ENCODE measurements at places on chromosomes 7 and 10.

DNA sequence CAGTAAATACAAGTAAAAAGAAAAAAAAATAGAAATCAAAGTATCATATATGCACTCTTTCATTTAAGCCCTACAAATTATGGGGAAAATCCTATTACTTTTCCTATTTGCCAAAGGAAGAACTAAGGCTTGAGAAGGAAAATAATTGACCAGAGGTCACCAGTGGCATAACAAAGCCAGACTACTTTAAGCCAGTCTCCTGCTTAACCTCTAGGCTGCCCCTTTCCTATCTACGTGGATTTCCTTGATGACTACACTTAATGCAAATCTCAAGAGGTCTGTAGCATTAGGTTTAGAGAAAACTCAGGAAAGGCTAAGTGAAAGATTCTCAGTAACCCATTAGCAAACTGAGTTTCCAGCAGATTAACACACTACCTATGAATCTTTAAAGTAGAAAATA is 49.8 kb downstream of the TPK1 start:
- no peak for DNase-seq

GRCh38 chr10:26787362-26787761 is 73.4 kb downstream of the ABI1 start:
- no peak for DNase-seq

DNA sequence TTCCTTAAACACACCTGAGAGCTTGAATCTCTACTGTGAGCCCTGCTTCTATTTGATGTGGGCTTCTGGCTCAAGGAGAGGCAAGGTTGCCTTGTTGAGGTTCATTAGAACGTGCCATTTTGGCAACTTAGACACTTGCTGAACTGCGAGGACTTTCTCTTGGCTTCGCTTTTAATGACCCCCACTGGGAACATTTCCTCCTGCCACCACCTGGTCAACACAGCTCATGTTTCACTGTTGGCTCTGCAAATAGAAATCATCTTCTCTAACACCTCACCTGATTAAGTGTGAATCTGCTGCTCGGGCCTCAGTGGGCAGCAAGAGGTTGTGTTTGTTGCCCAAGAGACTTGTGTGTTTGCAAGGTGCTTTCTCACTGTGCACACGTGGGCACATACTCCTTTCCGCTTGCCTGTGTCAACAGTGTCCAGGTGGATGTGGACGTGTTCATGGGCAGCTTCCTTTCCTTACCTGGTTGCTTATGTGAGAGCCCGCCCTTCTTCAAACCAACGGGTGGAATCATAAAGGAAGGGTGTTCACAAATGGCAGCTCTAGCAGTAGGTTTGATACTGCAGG is 147.0 kb downstream of the NRP1 start:
- DNase-seq = no peak

- no peak for DNase-seq
Measured at GRCh38 chr10:110513949-110514348, 16.2 kb downstream of the DUSP5 start.

GRCh38 chr10:14587540-14588083 is 187.1 kb downstream of the FAM107B start:
- no peak for DNase-seq

- no peak for DNase-seq
Measured at GRCh38 chr7:106019470-106019820, 56.4 kb downstream of the CDHR3 start.

- DNase-seq = no peak
Measured at GRCh38 chr7:962401-963081, 8.1 kb upstream of the ADAP1 start.

DNA sequence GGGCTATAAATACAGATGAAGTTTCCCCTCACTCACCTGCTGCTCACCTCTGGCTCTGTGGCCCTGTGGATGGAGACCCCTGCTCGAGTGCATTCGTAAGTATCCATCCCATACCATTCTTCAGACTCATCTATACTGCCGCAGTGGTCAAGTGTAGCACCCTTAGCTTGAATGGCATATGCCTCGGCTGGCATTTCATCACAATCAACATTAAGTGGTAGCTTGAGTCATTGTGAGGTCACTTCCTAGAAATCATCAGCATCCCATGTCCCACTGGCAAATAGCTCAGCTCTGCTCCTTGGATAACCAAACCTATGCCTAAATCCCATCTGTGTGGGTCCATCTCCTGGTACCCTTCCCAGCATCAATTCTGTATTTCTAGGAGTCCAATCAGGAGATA is 38.2 kb downstream of the MDH2 start:
- DNase-seq = no peak

DNA sequence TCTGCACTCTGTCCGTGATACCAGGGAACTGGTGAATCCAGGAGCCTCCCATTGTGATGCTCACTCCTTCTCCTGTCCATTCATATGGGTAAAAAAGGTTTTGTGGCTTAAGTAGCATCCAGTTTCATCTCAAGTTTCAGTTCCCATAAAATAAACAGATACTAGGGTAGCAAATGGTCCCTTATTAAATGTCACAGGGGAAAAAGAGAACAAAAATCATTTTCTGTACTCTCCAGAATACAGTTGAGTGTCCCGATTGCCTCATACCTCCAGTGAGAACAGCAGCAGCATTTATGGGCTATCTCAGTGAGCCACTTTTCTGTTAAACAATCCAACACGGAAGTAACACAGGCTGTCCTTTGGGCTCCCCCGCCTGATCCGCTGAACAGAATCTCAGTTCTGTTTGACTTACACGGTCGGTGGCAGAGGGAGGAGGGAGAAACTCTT is 179.6 kb downstream of the CELF2 start:
- no peak for DNase-seq

- DNase-seq = no peak
Measured at GRCh38 chr10:69863580-69863979, 61.9 kb downstream of the COL13A1 start.

- no peak for DNase-seq
Measured at GRCh38 chr10:92382631-92383030, 91.7 kb downstream of the MARCHF5 start.

DNA sequence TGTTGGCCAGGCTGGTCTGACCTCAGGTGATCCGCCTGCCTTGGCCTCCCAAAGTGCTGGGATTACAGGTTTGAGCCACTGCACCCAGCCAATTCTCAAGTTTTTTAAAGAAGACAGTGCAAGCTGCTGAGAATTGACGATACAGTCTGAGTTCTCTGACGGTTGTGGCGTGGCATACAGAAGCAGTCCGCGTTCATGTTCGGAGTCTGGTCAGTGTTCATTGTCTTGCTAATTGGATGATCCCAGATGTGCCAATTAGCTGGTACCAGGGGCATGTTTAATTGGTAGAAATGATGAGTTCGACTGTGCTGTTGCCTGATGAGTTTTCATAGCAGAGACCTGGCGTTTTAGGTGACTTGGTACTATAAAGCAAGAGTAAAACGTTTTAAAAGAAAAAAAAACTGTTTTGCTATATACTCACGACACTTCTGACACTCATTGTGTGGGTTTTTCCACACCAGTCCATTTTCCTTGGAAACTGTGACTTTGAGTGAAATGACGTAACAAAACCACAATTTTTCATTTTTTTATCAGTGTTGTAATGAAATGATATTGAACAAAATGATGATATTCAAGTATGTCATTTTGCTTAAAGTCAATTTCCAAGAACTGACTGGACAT is 32.3 kb downstream of the CAMK1D start:
- no peak for DNase-seq

- no peak for DNase-seq
Measured at GRCh38 chr10:112949143-112949823, 764 bp upstream of the TCF7L2 start.

DNA sequence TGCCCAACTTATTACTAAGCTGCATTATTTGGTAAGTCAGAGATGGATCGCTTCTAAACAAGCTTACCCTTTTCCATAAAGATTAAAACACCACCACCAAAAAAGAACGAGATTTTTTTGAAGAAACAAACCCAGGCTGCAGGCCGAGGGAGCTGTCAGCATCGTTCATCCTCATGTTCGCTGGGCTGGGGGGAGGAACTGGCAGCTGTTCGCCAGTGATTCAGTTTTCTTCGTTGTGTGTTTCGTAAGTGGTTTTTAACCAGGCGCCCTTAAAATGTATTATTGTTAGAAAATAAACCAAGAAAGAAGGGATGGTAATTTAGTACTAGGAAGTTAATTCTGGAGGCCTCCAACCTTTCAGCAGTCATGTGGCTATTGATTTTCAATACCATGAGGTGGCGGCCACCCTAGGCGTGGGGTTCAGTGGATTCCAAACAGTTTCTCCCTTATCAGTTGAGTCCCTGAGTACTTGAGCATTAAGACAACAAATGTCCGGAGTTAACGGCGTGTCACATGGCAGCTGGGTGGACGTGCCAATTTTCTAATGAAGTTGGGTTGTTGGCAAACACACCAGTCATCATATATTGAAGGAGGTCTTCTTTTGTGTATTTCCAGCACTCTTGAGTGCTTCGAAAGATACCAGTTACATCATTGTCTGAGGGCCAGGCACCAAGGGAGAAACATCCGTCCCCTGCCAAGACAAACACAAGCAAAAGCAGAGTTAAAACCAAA is 173.2 kb downstream of the EBF3 start:
- DNase-seq = no peak

Measured in activated naive CD8-positive, alpha-beta T cell treated with anti-CD3 and anti-CD28 coated beads, Interleukin-2, amount 50 U/mL, for 16 hours (primary cell).